Glomerular endothelial cell (primary cell): ENCODE measurements at places on chromosomes 13 and 19. TPM values are rescaled to one million over a fixed set of nuclear protein-coding genes. Genes with fewer than 3 reads are reported as not detected.
A peak's percentile ranks its signal among the peaks of the same experiment; 100 is the strongest.

DNA sequence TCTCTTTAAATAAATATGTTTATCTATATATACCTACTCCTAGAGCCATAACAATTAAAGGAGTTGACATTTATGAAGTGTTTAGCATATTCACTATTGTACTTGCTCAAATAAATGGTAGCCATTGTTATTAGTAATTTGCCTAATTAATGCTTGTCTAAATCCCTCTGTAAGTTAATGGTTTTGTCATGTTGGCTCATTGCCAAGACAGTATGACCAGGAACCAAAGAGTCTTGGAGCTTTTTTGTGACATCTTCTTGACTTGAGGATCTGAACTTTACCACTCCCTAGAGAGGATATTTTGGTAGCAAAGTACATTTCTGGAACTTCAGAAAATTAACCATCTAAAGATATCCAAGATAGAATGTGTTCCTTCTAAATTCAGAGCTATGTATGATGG is 15.5 kb downstream of the FRY start:
- DNase-seq: no peak

- DNase-seq: no peak
These were observed 12.5 kb downstream of the PTPRH start for GRCh38 chr19:55196803-55197202.

GRCh38 chr13:104137416-104137815 is 1071.2 kb upstream of the SLC10A2 start:
- no peak for DNase-seq

DNA sequence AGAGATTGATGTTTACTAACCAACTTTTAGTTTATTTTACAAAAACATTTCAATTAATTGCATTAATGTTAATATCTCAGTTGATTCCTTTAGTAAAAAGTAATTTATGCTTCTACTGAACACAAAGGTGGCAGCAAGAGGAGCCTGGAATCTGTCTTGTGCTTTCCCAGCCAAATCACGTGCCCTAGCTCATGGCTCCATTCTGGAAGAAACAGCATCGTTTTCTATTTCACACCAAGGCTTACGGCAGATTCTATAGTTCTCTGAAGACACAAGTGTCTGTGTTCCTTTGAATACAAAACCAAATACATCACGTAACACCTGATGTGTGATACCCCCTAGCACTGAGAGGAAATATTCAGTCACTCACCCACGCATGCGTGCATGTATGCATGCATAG is 346.1 kb upstream of the MIR17HG start:
- no peak for DNase-seq

DNA sequence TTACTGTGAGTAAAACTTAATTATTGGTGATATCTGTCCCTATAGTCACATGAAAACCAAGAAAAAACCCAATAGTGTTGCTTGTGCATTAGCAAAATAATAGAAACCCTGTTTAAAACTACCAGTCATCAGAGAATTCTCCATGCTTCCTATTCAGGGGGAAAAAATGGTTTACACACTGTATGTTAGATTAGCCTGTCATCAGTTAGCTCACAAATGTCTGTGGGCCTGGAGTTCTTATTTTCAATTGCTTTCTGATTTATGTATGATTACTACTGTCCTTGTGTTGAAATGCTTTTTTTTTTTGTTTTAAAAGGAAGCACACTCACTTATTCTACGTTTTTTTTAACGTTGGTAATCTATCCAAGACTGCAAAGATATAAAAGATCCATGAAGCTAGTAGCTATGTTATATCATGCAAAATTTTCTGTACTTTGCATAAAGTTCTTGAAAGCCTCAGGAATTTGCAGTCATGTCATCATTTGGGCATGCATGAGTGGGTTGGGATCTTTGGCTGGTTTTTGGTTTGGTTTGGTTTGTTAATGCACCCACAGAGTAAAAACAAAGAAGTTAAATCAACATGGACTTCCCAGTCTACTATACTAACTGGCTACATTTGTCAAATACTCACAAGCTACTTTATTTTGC is 25.9 kb downstream of the RXFP2 start:
- no peak for DNase-seq

DNA sequence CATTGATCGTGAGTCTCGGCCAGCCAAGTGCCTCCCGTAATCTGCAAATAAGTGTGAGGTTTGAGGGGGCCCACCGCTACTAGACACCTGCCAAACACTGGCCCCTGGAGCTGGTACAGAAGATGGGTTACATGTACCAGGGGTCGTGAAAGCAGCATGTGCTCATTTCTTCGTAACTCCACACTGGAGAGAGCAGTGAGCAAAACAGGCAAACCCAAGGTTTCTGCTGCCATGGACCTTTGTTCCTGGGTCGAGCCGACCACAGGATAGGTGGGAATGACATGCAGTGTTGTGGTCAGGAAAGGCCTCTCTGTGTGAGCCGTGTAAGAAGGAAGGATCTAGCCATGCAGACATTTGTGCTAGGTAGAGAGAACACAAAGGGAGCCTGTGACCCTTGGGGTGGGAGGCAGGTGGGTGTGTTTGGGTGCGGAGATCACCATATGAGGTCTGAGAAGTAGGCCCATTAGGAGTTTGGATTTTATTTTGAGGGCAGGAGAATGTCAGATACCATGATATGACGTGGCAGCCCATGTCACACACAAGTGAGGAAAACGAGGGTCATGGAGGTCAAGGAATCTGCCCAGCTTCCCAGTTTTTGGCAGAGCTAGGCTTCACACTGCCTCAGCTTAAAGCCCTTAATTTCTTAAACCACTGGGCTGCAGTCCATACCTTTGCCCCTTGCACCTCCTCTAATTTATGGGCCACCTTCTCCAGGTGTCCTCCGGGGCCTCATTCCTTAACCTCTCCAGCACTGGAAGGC is 919 bp downstream of the GTF3A start:
- no peak for DNase-seq

DNA sequence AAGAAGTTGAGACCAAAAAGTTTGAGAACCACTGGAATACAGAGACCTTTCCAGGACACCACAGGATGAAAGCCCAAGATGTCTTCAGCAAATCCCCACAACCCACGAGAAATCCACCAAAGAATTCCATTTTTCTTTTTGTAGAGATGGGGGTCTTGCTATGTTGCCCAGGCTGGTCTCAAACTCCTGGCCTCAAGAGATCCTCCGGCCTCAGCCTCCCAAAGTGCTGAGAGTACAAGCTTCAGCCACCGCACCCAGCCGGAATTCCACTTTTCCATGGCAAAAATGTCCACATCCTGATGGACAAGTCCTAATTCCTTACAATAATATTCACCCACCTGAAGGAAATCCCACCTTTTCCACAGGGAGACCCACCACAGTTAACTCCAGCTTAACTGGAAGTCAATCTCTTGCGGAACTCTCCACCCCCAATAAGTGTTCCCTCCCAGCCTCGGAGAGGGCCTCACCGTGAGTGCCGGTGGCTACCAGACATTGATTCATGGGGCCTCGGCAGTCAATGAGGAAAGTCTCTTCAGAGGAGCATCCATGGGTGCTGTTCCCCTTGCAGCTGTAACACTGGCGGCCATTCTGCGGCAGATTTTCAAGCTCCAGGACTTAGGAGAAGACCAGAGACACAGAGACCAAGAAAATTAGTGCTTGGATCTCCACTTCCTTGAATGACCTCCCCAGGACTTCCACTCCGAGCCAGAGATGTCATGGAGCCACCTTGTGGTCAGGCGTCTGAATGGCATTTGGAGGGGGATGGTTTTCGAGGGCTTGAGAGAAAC is 12.3 kb upstream of the CADM4 start:
- DNase-seq: peak; percentile 33

GRCh38 chr19:22619371-22619770 is 14.8 kb upstream of the ZNF492 start:
- no peak for DNase-seq

- DNase-seq: no peak
These were observed 43.1 kb downstream of the PCDH9 start for GRCh38 chr13:67186995-67187569.

DNA sequence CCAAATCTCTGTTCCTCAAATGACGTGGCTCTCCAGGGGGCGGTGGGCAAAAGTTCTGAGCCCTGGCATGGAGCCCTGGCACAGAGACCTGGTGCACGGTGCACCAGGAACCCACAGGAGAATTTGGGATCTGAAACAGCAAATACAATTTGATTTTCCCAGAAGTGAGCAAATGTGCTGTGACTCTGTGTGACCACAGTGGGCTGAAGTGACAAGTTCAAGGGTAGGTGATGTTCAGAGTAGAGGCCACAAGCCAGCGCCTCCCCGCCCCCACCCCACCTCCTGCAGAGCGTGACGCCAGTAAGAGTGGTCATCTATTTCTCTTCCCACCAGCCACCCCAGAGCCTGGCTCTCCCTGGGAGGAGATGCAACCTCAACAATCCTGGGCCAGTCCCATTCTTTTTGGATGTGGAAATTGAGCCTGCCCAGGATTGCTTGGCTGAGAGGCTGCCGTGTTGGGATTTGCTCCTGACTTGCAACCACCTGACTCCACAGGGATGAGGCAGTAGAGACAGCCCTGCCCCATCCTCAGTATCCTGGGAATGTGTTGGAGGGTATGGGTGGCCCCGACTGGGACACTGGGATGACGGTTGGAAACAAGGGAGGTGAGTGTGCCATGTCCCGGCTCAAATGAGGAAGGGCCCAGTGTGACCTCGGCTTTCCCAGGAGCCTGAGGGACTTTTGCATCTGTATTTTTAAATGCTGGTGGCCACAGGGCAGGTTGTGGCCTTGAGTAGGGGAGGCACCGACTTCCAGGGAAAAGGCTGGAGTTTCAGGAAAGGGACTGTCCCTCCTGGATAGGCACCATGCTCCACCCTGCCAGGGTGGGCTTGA is 11.1 kb upstream of the BCL3 start:
- no peak for DNase-seq

- DNase-seq: no peak
These were observed 10.1 kb downstream of the TINCR start for GRCh38 chr19:5557691-5558090.

DNA sequence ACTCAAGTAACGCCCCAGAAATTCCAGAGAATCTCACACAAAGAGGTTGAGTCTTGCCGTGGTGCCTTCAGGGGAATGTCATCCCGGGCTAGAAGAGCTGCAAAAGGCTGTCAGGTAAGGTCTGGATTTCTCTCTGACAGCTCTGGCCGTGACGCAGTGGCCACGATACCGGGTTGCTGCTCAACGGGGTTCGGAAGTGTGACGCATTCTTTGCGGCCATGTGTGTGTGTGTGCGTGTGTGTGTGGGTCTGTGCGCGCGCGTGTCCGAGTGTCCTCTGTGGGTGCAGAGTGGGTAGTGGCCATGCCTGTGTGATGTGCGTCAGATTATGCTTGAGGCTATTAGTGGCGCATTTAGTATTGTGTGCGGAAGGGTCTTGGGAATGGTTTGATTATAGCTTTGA is 306 bp downstream of the ZNF540 start:
- DNase-seq: peak; percentile 10

GRCh38 chr13:76853921-76854608 is 32.1 kb downstream of the KCTD12 start:
- DNase-seq: no peak

GRCh38 chr19:34365463-34366401 is 736 bp downstream of the GPI start:
- DNase-seq: no peak

GRCh38 chr19:19105365-19106055 is 32.8 kb downstream of the TMEM161A start:
- DNase-seq: no peak

- peak; percentile 62 for DNase-seq
These were observed 375.6 kb downstream of the COG6 start for GRCh38 chr13:40031031-40031430.

DNA sequence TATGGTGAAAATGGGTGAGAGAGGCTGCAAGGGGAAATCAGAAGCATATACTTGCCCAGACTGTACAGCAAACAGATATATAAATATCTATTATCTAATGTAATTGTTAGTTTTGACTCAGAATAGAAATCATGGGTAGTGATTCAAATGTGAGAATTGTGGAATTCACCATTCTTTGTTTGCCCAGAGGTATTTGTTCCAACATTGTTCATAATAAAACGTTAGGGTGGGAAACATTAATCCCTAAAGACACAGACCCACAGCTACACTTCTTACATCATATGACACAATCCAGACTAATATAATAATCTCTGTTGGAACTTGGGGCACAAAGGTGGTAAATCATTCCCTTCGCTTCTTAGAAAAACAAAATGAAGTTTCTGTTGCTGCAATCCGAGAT is 646.5 kb upstream of the SLITRK6 start:
- DNase-seq: no peak

DNA sequence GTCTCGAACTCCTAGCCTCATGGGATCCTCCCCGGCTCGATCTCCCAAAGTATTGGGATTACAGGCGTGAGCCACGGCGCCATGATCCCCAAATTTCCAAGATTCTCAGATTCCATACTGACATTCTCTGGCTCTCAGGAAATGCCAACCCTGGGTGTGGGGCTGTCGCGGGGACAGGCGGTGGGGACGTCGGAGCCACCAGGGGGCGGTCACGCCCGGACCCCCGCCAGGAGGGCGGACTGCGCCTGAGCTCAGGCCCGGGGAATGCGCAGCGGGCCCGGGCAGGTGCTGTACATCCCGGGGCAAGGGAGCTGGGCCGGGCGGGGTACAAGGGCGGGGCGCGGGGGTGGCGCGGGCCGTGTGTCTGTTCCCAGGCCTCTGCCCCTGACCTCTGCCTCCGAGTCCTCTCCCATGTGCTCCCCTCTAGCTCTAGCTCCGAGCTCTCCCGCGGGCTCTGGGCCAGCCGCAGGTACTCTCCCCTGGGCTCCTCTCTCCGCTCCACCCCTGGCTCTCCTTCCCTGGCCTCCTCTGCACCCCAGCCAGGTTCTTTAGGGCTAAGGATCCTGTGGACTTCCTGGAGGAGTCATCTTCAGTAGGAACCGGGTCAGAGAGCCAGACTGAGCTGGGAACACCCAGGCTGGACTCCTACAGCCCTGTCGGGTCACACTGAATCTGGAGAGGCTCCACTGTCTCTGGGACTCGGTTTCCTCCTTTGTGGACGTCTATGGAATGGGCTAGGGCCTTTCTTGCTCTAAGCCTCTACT is 2.4 kb downstream of the PPP1R13L start:
- DNase-seq: no peak

- DNase-seq: no peak
These were observed 134.7 kb downstream of the KLF5 start for GRCh38 chr13:73193554-73193953.

DNA sequence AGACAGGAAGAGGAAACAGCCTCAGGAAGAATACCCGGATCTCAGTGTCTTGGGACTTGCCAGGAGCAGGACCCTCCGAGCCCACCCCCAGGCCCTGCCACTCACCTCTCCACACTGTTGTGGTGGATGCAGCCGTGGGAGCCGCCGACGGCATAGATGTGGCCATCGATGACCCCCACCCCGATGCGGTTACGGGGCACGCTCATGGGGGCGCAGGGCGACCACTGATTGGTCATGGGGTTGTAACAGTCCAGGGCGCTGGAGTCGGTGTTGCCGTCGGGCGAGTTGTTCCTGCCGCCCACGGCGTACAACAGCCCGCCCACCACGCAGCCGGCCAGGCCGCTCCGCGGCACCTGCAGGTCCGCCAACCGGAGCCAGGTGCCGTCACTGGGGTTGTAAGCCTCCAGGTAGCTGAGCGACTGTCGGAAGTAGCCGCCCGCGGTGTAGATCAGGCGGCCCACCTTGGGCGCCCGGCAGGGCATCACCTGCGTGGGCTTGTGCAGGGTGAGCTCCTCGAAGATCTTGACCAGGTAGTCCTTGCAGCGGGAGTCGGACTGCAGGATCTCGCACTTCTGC is 11.6 kb downstream of the KEAP1 start:
- DNase-seq: no peak

ZNF154 gene
- total RNA-seq: 1.1 and 4.2 TPM in 2 replicates

GIPR gene
- total RNA-seq: 0.76 TPM in 1 of 2 replicates, not detected in the other

CYSLTR2 gene
- total RNA-seq: 0.18 TPM in 1 of 2 replicates, not detected in the other

IL11 gene
- total RNA-seq: 3.1 and 6.8 TPM in 2 replicates

LILRA1 gene
- not detected in 2 replicates for total RNA-seq

CASP14 gene
- not detected in 2 replicates for total RNA-seq

NCR1 gene
- total RNA-seq: not detected in 2 replicates

CBLC gene
- total RNA-seq: 1.1 TPM in 1 of 2 replicates, not detected in the other

CPT1C gene
- total RNA-seq: 18.6 and 28.4 TPM in 2 replicates

SLITRK1 gene
- not detected in 2 replicates for total RNA-seq

ZNF175 gene
- 8.5 and 11.2 TPM in 2 replicates for total RNA-seq
